Substantia nigra (tissue), 51 donors: ENCODE measurements at places on chromosomes 12 and 14.

DNA sequence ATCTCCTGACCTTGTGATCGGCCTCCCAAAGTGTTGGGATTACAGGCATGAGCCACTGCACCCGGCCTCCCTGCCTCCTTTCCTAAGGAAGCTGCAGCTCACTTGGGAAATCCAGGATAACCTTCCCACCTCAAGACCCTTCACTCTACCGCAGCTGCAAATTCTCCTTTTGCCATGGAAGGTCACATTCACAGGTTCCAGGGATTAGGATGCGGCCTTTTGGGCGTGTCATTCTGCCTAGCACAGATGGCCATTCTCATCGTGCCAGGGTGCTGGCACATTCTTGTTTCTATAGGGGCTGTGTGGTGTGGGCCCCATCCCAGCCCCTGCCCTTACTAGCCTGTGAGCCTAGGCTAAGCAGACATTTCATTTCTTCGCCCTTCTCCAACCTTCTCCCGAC is 219.9 kb downstream of the CHST11 start:
- no peak for DNase-seq

GRCh38 chr14:24631749-24632335 is 2.1 kb downstream of the GZMB start:
- DNase-seq: no peak

DNA sequence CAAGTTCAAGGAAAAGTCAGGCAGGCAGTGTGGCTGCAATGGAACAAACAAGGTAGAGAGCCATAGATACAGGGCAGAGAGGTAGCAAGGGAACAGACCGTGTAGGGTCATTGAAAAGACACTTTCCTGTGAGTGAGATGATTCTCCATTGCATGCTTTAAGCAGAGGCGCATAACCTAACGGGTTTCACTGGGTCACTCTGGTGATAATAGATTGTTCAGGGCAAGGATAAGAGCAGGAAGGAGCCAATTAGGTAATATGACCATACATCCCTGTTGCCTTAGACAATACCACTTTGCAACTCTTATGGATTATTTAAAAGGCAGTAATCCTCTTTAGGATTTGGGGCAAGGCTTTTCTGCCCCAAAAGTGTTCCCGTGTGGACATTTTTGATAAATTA is 214.1 kb downstream of the PTPRO start:
- DNase-seq: no peak

DNA sequence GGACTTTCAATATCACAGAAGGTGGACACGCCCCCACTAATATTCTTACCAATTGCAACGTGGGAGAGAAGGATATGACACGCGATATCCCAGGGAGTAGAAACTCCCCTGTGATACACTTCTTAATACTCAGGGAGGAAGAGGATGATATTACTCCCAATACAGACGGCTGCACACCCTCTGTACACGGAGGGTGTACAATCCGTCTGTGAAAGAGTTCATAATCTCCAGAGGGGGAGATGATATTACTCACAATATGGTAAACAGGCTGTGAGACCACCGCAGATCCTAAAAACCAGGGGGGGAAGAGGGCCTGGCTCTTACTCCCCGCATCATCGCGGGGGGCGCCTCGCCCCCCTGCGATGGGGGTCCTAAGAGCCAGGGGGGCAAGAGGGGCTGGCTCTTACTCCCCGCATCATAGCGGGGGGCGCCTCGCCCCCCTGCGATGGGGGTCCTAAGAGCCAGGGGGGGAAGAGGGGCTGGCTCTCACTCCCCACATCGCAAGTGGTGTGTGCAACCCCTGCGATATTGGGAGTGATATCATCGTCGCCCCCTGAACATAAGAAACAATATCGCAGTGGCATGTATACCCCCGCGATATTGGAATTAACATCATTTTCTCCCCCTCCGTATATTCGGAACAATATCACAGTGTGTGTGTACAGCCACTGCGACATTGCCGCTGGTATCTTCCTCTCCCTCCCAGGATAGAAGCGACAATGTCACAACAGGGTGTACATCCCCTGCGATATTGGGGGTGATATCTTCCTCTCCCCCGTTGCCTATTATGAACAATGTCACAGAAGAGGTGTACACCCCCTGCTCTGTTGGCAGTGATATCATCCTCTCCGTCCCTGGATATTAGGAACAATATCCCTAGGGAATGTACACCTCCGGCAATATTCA is 8.9 kb upstream of the CLEC6A start:
- no peak for DNase-seq

- no peak for DNase-seq
These were observed 15.4 kb upstream of the PUS1 start for GRCh38 chr12:131913666-131914065.

- DNase-seq: no peak
These were observed 110.6 kb downstream of the PRMT8 start for GRCh38 chr12:3601461-3602150.

DNA sequence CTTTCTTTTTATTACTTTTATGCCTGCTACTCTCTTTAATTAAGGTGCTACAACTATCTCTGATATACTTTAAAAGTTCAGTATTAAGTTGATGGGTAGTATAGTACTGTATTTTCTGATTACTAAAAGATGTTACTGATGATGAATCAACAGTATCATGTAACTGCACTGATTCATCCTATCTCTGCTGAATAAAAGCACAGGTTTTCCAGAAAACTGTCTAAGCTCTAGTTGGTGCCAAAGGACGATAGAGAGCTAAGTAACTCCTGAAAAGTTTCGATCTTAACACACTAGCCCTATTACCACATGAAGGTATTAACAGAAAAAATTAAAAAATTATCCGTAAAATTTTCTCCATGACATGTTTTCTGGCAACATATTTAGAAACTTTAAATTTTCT is 2.1 kb downstream of the SCAF11 start:
- DNase-seq: no peak

GRCh38 chr14:100592461-100592891 is 5.3 kb upstream of the BEGAIN start:
- DNase-seq: no peak

DNA sequence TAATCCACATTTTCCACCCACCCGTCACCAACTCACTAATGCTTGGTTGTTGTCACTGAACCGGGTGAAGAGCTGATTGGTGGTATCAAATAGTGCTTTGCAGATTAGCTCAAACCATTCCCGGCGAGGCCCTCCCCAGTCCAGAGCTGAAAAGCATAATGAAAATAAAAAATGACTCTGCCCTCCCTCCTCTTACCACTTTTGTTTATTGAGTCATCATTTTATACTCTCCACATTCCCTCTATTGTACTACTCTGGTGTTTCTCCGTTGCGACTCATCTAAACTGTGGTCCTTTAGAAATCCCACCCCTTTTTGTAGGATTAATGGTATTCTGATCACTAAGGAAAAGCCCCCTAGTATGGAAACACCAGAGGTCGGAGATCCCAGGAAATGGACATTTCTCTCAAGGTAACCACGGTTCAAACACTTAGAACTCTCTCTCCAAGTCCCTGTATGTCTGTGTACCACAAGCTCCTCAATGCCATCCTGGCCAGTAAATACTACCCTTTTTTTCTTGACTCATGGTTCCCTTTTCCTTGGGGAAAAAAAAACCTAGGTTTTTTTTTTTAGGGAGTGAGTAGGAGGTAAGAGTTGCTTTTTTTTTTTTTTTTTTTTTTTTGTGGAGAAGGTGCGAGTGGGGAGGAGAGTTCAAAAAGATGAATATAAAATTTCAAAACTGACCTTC is 42.0 kb downstream of the AREL1 start:
- DNase-seq: no peak

DNA sequence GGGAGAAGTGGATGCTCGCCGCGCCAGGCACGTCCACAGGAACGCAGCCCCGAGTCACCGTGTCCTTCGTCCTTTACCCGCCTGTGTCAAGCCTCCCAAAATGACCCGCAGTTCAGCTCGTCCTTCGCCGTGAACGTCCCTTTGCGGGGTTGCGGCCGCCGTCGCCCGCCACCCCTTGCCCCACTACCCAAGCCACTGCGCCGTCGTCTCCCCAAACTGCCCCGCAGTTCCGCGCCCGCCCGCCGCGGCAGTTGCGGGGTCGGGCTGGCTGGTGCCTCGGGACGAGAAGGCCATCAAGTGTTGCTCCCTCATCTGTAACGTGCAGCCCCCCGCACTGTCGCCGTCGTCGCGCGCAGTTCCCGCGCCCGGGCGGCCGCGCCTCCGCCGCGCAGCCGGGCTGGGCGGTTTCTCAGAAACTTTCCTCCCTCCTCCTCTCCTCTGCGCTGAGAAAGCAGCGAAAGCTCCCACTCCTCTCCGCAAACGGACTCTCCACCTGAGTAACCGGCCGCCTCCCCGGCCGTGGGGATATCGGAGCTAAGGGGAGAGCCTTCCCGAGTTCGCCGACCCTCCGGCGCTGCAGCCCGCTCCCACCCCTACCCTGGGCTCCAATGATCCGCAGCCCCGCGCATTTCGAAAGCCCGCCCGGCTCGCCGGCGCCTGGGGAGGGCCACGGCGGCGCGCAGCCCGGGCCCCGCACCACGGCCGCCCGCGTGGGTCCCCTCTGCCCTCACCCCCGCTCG is 6.7 kb downstream of the CDKN1B start:
- DNase-seq: no peak

DNA sequence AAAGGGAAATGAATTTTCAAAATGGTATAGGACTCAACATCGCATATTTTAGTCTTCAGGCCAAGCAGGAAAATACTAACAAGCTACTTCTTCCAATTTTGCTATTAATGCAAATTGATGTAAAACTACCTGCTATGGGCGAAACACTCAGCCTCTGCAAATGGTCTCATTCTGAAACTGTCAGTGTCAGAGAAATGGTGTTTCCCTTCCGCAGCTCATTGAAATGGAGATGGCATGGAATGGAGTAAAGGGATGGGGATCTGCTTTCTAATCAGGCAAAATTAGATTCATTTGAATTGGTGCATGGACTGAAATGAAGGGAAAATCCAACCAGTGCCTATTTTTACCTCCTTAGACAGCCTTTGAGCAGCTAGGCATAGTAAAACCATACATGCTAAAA is 80.4 kb upstream of the EEA1 start:
- DNase-seq: no peak

- peak; percentile 51 for DNase-seq
These were observed at the start of gene LIMA1 for GRCh38 chr12:50283229-50283923. TSS of gene LIMA1 (minus strand) at chr12:50283520. CDS start at chr12:50248751, 34,769 bp downstream.

GRCh38 chr14:73602994-73603393 is 9.3 kb upstream of the ACOT6 start:
- no peak for DNase-seq

DNA sequence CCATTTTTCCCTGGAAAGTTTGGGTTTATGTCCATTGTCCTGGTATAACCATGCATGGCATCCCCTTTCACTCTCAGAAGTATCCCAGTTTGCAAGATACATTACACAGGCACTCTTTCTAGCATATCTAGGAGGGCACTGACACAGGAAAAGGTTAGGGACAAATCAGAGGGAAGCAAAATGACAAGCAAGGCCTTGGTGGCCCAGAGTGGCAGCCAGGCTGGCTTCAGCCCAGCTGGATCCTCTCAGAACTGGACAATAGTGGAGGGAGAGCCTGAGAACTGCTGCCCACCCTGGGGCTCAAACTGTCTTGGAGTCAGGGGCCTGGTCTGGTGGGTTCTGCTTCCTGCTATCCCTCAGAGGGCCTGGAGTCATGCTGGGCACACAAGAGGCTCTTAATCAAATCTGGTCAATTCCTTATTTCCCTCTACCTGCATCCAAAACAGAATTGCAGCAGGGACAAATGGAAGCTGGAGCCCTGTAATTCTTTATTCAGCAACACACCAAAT is 2.6 kb downstream of the VDR start:
- DNase-seq: no peak

- DNase-seq: no peak
These were observed 372.2 kb downstream of the RAD51B start for GRCh38 chr14:68191567-68192321.

- no peak for DNase-seq
These were observed 22.0 kb downstream of the CFL2 start for GRCh38 chr14:34692348-34692747.

- no peak for DNase-seq
These were observed 288.7 kb upstream of the DDHD1 start for GRCh38 chr14:53441789-53442188.

DNA sequence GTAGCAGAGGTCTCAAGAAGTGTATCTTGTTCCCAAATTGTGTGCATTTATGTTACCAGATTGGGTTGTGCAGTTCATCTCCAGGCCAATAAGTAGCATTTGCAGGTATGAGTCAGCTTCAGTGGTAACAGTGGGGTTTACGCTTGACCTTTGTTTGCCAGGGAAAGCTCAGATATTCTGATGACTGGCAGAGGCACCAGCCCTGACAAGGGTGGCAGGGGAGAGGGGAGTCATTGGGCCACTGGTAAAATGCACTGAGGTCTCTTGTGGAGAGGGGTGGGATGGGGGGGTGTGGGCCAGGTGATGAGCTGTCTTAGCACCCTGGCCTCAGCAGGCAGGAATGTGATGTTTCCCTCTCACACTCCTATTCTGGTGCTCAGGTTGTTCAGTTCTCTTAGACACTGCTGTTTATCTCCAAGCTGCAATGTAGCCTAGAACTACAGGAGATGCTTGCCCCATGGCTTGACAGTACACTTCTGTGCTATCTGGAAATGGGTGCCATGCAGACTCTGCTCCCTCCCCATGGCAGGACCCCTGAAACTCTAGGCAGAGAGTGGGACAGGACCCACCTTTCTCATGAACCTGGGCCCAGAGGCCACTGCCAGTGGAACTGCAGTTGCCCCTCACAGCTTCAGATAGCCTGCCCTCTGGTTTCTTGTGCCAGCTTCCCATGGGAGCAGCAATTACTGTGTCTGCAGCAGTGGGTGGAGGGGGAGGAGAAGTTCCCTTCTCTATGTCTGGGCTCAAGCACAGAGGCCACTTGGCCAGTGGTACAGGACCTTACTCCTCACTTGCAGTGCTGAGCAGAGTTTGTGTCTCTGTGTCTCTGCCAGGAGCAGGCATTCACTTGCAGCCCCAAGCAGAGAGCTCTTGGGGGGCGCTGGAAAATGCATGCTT is 31.9 kb downstream of the USP15 start:
- no peak for DNase-seq
